ENCODE measurements at places on chromosomes 3 and 15.

- DNase-seq: no peak
Measured at GRCh38 chr3:58837856-58838255, 171.3 kb upstream of the FAM3D start.

DNA sequence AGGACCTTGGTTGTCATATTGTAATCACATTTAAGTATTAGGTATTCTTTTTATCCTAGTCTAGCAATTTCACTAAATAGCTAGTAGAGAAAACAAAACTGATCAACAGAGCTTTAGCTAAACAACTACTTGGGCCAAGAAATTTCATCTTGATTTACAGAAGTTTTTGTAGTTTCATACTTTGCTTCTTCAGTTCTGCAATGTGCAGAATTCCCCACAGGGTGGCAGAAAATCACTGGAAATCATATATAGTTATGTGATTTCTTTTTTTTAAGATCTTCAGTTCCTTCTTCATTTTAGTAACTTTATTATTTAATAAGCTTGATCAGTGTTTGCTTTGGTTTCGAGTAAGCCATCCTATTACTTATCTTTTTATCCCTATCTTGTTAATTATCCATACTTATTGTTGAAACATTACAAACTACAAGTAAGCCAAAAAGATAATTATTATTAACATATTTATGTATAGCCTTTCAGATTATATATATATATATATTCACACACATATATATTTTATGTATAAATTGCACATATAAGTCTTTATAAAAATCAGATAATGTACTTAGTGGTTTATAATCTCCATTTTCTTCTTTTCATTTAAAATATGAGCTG lies 2.2 kb upstream of the BNIP2 start:
- no peak for DNase-seq

- peak; percentile 86 for DNase-seq
Measured at GRCh38 chr15:44536302-44536961, 515 bp upstream of the EIF3J start.

DNA sequence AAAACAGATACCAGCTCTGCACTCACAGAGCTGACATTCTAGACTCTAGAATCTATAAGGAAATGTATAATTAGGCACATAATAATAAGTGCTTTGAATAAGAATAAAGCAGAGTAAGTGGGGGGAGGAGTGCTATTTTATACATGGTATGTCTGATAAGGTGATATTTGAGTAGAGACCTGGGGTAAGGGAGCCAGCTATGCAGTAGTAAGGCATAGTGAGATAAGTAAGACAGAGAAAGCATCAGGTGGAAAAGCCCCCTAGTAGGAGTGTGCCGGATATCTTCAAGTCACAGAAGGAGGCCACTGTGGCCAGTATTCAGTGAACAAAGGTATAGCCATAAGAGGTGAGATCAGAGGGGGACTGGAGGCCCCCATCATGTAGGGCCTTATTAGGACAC lies 3.0 kb downstream of the SS18L2 start:
- DNase-seq: no peak

DNA sequence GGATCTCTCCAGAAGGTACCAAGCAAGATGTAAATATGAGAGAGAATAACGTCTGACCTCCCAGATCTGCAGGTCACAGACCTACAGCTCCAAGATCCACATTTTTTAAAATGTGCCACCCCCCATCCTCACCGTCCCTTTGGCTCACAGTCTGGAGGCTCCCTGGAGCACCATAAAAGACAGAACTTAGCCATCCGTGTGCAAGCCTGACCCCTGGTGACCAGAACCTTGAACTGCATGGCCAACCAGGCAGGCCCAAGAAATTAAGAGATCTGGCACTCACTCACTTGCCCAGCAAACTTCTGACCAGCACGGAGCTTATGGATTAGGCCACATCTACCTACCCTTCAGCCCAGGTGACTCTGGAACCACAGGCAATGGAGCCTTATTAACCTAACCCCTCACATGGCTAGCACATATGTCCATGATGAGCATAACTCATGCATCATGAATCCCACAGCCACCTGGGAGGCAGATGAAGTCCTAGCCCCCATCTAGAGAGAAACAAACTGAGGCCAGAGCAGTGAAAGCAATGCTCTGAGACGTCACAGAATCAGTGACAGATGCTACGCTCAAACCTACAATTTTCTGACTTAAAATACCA lies 275.3 kb downstream of the UACA start:
- peak; percentile 38 for DNase-seq

GRCh38 chr3:128480717-128481437 lies 12.1 kb downstream of the GATA2 start:
- no peak for DNase-seq

All from anterior cingulate cortex (tissue), 58 donors.